Activated CD4-positive, alpha-beta T cell treated with anti-CD3 and anti-CD28 coated beads for 1 hour (primary cell): ENCODE measurements at places on chromosomes 5 and 9.

GRCh38 chr9:116674210-116674980 is 12.7 kb upstream of the TRIM32 start:
- DNase-seq, result no peak

DNA sequence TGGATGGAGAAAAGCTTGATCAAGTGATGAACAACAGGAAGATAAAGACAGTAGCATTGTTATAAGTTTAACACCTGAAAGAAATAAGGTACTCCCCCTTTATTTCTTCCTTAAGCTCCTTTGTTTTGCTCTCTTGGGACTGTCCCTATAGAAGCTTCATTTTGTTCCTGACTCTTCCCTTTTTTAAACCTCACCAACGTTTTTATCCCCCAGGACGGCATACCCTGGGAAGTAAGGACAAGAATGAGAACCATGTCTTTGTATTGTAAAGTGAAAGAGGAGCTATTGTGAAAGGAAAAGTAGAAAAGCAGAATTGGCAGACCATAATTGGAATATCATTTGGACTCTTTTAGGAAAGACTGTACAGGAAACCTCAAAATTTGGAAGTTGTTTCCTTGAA is 1368.6 kb upstream of the C9orf72 start:
- no peak for DNase-seq

DNA sequence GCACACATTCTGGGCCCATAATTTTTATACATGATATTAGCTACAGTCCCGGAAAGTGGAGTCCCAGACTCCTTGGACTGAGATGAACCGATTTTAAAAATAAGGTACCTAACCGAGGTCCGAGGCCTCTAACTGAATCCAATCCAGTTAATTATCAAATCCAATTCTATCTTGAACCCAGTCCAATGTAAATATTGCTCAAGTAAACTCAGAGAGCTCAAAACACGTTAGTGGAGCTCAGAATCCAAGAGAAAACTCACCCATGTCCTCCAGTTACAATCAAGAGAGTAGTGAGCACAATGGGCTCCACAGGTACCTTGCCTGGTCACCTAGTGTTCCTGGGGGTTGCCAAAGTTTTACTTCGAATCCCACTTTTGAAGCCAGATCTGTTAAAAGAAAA is 37.9 kb upstream of the DIRAS2 start:
- DNase-seq, result no peak

GRCh38 chr9:129580211-129580915 is 40.5 kb downstream of the C9orf50 start:
- no peak for DNase-seq

DNA sequence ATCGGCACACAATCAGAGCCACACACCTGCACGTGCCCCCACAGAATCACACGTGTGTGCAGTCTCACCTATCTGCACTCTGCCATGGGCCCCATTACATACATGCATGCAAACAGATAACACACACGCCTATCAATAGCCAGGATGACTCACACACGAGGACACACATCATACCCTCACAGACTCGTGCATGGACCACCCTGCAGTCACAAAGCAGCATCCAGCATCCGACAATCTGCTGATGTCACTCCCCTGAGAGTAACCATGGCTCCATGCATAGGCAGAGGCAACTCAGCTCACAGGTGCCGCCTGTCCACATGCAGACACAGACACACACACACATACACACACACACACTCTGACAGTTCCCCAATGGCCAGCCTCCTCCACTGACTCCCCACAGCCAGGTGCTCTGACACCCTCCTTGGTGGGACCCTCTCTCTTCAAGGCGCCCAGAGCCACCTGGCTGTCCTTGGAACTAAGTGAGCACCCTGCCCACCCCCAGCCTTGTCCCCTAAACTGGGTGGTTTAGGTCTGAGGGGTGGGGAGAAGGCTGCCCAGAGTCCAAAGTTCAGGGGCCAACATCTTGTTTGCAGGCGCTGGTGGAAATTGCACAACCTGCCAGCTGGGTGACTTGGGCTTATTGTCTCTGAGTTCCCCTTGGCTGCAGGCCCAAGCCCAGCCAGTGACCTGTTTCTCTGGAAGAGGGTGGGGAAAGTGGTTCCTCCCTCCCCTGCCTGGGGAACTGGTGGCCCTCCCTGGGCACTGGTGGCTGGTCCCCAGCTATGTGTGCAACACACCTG is 34.6 kb upstream of the NEK6 start:
- no peak for DNase-seq

DNA sequence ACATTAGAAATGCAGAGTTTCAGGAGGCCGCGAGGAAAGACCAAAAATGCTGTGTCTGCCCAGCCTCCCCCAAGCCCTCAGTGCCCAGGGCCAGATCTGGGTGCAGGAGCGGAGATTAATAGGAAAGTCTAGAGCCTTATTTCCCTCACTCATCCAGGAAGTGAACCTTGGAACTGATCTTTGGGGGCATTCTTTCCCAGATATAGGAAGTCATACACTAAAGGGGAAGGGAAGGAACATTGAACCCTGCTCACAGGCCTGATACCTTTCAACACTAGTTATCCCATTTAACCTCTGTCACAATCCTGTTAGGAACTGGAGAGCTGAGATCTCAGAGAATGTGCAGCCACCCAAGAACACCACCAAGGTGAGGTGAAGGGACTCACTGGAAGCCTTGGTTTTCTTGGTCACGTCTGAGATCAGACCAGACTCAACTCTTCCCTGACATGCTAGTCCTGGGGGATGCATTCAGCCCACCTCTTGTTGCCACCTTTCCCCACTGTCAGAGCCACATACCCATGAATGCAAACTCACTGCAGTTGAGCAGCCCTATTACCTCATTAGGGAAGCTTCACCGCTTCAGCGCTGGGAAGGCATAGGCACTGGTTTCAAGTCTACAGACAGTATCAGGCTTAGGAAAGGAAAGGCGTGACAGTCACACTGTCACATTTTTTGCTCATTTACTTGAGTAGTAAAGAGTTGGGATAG is 95.0 kb downstream of the KIAA1958 start:
- no peak for DNase-seq

GRCh38 chr5:157745041-157745456 is 1.5 kb downstream of the LSM11 start:
- DNase-seq, result no peak

- no peak for DNase-seq
These were observed 226.4 kb downstream of the EFNA5 start for GRCh38 chr5:107444300-107444699.

DNA sequence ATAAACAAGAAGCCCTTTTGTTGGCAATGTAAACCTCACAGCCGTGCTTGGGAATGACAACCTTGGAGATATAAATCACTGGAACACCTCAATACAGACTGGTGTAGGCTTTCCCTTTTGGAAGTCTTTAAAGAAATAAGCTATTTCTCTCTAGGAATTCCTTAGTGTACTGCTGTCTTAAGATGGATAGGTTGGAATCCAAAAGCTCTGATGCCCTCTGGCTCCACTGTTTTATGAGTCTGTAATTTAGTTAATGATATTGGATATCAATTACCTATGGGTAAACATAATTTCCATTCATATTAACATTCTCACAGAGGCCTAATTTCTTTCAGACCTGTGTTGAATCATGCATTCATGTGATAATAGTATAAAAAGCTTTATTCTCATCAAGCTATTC is 435.9 kb upstream of the MPDZ start:
- DNase-seq, result no peak

GRCh38 chr5:154494036-154494435 is 16.0 kb upstream of the HAND1 start:
- DNase-seq, result no peak

DNA sequence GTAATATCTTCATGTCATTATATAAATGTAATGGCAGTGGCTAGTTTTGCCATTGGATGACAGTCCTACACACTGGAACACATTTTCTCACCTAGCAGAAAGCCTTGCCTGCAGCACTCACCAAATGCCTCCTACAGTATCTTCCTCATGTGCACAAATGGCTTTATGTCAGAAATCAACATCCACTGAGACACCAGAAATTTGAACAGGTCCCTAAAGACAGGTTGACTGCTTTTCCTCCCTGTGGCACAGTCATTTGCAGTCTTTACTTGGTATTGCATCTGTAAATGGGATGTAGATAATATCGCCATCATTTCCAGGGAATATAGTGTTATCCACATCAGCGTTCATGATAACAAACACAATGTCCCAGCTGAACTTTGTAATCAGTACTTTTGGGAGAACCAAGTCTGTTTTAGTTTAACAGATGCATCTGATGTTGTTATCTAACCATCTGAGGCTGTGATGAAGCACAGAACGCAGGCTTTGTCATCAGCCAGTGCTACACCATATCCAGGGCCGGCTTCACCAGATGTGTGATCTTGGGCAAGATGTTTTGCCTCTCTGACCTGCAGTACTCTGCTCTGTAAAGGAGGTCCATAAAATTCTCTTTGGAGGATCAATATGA is 83.9 kb upstream of the TAS2R1 start:
- DNase-seq, result no peak

DNA sequence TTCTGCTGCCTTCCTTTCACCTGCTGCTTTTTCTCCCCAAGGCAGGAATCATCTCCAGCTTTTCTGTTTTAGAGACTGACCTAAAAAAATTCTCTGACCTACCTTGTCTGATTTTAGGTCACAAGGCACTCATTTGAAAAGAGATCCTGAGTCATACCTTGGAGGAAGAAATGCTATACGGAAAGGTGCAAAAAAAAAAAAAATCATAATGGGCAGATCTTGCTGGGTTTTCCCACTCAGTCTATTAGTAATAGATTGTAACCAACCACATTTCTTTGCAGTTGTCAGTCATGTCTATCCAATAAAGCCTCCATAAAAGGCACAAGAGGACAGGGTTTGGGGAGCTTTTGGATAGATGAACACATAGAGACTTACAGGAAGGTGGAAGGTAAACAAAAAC is 70.0 kb downstream of the MTREX start:
- no peak for DNase-seq

- no peak for DNase-seq
These were observed 32.5 kb upstream of the TRIO start for GRCh38 chr5:14110680-14111079.

DNA sequence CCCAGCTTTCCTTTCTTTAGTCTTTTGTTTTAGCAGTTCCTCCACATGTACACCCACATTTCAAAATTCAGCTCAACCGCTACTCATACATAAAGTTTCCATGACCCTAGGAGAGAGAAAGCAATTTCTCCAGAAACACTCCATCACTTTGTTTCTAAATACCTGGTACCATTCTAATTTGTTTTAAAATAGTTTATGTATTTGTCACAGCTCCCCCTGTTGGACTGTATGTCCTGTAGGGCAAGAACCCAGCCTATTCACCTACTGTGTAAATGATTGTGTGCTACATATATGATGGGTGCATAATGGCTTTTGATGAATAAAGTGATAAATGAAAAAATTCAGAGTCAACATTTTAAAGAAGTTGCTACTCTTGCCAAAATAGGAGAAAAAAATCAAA is 139.1 kb downstream of the COX7C start:
- DNase-seq, result no peak

DNA sequence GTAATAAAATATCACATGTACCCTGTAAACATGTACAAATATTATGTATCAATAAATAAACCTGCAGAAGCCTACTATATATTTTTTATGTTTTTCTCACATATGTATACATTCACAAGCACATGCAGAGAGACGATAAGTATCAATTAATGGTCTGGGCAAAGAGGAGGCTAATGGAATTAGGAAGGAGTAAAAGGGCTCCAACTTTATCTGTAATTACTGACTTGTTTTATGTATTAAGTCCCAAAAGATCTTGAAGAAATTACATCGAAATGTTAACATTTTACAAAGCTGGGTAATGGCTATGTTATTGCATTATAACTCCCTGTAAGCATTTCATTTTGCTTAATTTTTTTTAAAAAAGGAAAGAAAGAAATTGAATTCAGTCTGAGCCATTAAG is 78.0 kb downstream of the LPAR1 start:
- DNase-seq, result no peak

DNA sequence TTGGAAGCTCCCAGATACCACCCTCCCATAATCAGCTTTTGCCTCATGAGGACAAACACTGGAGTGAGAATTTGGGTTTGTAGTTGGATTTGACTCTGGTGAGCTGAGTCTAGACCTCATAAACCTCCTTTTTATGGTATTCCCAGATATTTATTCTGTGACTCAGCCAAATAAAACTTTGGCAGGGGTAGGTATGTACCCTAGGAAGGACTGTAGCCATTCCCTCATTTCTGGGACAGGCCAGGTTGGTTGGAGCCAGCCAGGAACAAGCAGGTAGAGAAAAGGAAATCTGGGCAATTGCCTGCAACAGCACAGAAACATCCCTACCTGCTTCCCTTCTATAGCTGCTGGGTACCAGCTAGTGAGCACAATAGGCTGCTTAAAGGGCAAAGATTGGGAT is 19.4 kb downstream of the ENHO start:
- no peak for DNase-seq

- DNase-seq, result no peak
These were observed 122.7 kb upstream of the LPAR1 start for GRCh38 chr9:111161015-111161415.

GRCh38 chr9:129573977-129574376 is 46.9 kb downstream of the C9orf50 start:
- no peak for DNase-seq

- no peak for DNase-seq
These were observed 41.1 kb upstream of the ICE1 start for GRCh38 chr5:5381310-5381913.

DNA sequence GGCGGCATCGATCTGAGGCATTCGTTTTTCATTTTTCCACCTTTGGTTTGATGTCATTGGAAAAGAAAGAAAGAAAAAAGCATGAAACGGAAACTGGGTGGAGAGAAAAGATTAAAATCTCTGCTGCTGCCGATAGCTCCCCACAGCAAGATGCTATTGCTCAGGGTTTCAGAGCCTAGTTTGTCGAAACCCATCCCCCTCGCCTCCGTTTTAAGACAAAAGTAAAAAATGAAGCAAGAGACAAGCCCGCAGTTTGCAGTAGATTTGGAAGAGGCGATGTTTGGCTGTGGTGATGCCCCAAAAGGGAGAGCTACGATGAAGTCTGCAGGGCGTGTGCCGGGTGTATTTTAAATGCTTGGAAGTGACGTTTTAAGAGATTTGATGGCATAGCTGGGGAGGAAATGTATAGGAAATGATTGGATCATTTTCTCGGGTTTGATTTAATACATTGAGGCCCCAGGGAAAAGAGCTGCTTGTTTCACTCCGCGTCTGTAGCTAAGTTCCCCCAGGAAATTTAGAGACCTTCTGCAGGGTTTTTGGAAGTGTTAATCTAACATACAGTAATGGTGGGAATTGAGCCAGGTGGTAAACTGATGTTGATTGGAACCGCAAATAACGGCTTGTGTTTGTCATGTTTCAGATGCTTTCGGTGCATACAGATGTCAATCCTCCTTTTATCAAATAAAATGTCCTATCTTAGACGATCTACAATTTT is 909 bp downstream of the NDFIP1 start:
- DNase-seq, result no peak

- DNase-seq, result no peak
These were observed 41.0 kb upstream of the EQTN start for GRCh38 chr9:27337833-27338526.
